ENCODE measurements at places on chromosomes 7 and 10. TPM values are rescaled to one million over a fixed set of nuclear protein-coding genes. Genes with fewer than 3 reads are reported as not detected.

The SKIDA1 gene
- 1.5 TPM for total RNA-seq

The SRRM3 gene
- 0.21 TPM for total RNA-seq

The UPK3BL1 gene
- 19.6 TPM for total RNA-seq

The C7orf57 gene
- total RNA-seq = 0.34 TPM

The RNF148 gene
- 0.71 TPM for total RNA-seq

The INTS15 gene
- 36.0 TPM for total RNA-seq

The CALML5 gene
- total RNA-seq = not detected

The PRKCQ gene
- 7.7 TPM for total RNA-seq

The ADAM8 gene
- 78.4 TPM for total RNA-seq

The TEX47 gene
- total RNA-seq = not detected

- DNase-seq = peak; percentile 94
Observed at GRCh38 chr7:120052884-120053382, 220.0 kb upstream of the KCND2 start.

GRCh38 chr7:41297166-41297565 is 405.7 kb downstream of the INHBA start:
- no peak for DNase-seq

DNA sequence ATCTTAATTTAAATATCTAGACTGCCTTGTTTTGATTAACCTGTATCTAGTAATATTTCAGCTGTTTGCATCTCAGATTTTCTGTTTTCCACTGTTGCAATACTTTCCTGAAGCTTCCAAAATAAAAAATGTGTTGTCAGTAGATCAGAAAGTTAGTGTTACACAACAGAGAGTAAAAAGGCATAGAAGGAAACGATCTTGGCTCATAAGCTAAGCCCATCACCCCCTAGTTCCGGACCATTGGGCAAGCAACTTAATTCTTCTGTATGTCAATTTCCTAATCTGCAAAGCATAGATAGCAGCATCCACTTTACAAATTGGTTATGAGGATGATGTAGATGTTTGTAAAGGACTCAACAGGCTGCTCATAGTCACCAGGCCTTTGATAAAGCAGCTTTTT is 4.4 kb downstream of the PON3 start:
- DNase-seq = no peak

DNA sequence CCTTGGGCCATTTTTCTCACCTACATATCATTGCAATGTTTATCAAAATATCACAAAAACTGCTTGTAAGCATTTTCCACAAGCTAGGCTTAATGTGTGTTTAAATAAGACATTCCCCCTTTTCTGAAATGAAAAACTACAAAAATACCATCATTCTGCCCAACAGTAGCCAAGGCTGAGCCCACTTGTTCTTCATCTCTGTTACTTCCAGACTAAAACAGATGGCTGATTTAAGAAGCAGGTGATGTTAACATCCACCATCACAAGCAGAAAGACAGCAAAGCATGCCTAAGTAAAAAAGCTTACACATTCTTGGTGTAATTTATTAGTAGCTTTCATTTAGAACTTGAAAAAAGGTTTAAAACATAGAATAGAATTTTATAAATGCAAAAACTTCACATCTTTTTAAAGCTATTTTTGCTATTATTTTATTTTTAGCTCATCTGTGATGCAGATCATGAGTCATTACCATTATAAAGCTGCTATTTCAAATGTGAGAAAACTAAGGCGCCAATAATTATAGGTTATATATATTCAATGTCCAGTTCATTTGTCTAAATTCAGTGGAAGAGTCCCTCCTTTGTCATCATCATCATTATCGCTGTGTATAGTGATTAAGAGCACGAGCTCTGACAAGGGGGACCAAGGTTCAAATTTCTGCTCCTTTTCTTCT is 109.4 kb downstream of the RELN start:
- no peak for DNase-seq

- no peak for DNase-seq
Observed at GRCh38 chr7:158707610-158708009, 3.0 kb upstream of the NCAPG2 start.

DNA sequence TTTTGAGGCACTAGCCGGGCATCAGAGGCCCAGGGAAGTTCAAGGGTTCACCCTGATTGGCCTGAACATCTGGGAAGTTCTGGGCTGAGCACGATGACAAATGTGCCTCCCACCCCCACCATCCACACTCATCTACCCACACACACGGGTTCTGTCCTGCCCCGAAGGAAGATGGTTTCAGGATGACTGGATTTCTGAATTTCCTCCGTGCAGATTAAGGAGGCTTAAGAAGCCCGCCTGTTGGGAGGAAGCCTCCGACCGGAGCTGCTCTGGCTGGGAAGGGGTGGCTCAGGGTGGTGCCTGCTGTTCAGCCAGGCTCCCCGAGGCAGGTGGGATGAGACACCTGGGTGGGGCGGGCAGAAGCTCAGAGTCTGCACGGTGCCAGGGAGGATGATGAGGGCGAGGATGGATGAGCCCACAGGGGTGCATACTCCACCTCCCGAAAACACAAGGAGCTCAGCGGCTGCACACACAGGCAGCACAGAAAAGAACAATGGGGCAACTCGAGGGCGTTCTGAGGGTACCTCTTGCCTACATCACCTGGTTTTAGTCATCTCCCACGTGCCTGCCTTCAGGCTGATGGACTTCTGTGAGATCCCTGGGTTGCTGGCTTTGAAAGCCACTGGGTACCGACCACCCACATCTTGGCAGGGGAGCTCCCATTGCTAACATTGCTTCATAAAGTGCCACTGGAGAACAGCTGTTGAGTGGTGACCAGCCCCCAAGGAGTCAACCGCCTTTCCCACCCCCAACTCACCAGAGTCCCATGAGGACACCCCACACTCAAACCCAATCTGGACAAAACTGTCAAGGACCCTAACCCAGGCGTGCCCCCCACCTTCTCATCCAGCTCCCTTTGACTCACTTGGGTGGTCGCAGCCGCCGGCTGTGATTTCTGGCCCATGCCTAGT is 41.2 kb downstream of the CALML3 start:
- DNase-seq = no peak

DNA sequence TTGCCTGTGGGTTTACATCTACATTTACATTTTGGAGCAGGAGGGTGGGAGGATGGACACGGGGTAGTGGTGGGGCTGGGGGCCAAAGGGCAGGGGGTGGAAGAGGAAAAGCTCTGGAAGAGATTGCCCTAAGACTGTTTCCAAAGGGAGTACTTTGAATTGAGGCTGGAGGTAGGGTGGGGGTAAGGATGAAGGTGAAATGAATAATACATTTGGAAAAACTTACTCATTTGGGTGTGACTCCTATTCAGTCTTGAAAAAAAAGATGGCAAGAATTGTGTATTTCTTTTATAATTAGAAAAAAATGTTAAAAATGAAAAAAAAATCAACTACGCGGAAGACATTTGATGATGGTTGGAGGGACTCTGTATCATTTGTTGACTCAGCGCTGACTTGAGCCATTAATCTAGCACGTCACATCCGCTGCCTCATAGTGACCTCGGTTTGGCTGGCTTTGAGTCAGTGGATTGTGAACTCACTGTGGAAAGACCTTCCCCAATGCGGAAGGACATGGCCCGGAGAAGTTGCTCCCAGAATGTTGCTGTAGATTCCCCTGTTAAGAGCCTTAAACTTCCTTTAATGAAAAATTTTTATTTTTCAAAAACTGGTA is 2.8 kb downstream of the FAM180A start:
- peak; percentile 19 for DNase-seq

DNA sequence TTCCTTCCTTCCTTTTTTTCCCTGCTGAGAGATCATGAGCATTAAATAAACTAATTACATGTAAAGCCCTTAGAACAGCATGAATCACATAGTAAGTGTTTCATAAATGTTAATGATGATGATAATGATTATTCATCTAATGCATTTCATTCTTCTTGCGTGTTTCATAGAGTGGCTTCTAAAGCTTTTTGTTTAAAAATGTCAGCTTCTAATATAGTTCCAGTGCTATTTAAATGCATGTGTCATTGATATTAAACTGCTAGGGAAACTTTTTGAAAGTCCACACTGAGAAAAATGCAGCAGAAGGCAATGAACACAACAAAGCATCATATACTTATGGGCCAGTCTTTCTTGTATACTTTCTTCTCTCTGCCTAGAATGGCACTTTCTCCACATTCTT is 894.8 kb downstream of the REEP3 start:
- no peak for DNase-seq

GRCh38 chr7:4077980-4078379 is 604.1 kb upstream of the FOXK1 start:
- DNase-seq = no peak

DNA sequence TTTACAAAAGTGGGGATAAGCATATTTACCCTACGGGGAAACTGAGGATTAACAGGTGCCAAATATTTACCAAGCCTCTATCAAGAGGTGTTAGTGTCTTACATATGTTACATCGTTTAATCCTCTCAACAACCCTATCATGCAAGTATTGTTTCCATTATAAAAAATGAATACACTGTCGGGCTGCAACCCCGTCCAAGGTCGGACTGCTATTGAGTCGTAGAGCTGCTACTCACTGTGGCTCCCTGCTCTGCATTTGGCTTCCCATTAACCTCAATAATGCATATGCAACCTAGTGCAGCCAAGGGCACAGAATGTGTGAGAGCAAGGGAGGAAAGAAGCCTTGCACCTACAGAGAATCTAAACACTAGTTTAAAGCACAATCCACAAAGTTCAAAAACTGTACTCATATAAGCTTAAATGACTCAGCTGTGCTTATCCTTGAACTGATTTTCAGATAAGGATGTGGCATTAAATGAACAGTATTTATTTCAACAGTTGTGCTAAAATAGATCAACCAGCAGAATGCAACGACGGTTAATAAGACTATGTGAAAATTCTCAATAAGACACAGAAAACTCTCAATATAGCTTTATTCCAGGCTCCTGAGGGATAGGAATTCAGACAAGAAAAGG is 49.9 kb downstream of the UBE2H start:
- DNase-seq = no peak

DNA sequence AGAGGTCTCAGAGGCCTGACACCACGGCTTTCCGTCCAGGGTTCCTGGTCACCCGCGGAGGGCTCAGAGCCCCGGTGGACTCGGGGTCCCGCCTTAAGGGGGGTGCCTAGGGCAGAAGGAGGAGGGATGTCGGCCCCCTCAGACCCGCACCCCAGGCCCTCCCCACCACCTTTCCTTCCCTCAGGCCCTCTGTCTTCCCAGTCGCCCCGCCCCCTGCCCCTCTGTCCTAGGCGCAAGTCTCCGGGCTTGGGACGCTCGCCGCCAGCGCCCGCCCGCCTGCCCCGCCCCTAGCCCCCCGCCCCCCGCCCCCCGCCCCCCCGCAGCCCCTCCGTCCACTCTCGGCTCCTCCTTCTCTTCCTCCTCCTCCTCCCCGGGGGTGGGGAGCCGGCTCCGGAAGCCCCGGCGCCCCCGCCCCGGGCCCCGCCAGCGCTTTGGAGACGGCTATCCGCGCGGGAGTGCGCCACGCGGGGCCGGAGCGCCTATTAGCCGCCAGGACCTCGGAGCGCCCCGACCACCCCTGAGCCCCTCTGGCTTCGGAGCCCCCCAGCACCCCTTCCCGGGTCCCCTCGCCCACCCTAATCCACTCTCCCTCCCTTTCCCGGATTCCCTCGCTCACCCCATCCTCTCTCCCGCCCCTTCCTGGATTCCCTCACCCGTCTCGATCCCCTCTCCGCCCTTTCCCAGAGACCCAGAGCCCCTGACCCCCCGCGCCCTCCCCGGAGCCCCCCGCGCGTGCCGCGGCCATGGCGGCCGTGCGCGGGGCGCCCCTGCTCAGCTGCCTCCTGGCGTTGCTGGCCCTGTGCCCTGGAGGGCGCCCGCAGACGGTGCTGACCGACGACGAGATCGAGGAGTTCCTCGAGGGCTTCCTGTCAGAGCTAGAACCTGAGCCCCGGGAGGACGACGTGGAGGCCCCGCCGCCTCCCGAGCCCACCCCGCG is at the start of gene AEBP1:
TSS of gene AEBP1 (plus strand) at position 423 of the 937 bp plus-strand sequence. CDS start at position 744, 321 bp downstream.
- no peak for DNase-seq

GRCh38 chr10:83343676-83344075 is 795.6 kb upstream of the GHITM start:
- DNase-seq = no peak

GRCh38 chr7:39838326-39838725 is 111.7 kb upstream of the CDK13 start:
- peak; percentile 44 for DNase-seq

DNA sequence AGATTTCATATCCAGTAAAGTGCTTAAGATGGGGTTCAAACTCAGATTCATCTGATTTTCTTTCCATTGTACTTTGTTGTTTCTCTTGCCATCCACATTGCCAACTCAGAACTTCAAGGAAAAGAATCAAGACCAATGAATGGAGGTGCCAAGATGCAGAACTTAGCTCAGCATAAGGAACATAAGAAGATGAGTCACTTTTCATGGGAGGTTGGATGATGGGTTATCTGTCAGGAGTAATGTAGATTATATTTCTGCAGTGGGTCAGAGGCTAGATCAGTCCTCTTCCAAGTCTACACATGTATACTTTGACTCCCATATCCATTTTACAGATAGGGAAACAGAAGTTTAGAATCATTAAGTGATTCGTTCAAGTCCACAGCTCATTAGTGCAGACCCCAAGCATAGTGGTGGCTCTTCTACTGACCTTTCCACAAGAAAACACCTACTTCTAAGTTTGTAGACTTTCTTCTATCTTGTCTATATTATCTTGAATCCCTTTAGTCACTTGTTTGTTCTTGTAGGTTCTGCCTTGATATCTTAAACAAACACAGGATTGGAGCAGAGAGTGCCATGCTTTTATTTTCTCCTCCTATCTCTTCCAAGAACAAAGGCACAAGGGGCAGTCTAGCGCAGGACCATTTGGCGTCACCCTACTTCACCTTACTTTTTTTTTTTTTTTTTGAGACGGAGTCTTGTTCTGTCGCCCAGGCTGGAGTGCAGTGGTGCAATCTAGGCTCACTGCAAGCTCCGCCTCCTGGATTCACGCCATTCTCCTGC is 14.0 kb upstream of the ADD3 start:
- DNase-seq = no peak

GRCh38 chr10:93393211-93393610 is 88.9 kb downstream of the MYOF start:
- no peak for DNase-seq

GRCh38 chr7:20159226-20159747 is 57.9 kb downstream of the MACC1 start:
- DNase-seq = no peak

GRCh38 chr7:96997512-96998032 is 7.8 kb upstream of the DLX6 start:
- no peak for DNase-seq

DNA sequence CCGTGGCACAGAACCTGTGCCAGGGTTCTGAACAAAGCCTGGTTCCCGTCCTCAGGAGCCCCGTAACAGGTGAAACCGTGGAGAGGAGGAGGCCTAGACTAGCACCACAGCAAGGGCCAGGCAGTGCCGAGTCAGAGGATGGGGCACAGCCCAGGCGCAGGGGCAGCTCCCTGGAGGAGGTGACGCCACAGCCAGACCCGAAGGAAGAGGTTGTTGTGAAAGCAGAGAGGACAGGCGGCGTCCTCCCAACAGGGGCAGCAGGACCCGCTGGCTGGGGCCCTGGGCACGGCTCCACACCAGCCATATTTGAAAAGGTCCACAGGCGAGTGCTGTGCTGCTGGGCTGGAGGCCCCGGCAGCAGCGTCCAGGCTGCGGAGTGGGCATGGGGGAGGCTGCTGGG is 25.7 kb downstream of the DAGLB start:
- DNase-seq = no peak

- DNase-seq = no peak
Observed at GRCh38 chr10:110852947-110853346, 18.8 kb upstream of the PDCD4 start.

GRCh38 chr10:80279146-80279545 is 10.3 kb downstream of the MAT1A start:
- DNase-seq = no peak
